Stimulated activated CD4-positive, alpha-beta T cell treated with anti-CD3 and anti-CD28 coated beads, Interleukin-2, amount 100 ng/mL, for 4 hours (primary cell): ENCODE measurements at places on chromosomes 1 and 21.

- no peak for DNase-seq
These were observed 4.7 kb upstream of the PFKL start for GRCh38 chr21:44295163-44295573.

DNA sequence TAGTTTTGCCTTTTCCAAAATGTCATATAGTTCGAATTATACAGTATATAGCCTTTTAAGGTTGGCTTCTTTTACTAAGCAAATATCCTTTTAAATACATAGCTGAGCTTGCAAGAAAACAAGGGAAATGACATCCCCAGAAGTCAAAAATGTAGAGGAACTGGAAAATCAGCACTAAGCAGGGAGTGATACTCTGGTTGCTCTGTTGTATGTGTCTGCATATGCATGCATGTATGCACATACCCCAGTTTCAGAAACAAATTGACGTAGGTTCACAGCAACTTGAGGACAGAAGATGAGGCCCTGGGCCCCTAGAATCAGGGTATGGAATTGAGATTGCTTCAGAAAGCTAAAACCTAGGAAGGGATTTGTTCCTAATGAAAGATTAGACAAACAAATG lies 75.1 kb upstream of the GNG4 start:
- DNase-seq = no peak

DNA sequence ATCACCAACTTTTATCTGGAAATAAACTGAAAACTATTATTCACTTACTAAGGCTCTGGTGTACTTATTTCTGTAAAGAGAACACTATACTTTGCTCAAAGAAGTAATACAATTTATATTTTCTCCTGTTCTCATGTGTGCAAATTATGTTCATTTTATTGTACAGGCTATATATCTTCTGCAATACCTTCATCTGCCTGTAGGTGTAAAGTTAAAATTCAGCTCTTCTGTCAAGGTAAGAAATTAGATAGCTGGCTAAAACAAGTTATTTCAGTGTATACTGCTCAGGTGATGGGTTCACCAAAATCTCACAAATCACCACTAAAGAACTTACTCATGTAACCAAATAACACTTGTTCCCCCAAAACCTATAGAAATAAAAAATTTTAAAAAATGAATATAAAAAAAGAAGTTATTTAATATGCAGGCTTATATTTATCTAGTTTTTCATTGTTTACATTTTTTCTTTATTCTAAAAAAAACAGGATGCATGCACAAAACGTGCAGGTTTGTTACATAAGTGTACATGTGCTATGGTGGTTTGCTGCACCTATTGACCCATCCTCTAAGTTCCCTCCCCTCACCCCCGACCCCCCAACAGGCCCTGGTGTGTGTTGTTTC lies 81.5 kb downstream of the PTGER3 start:
- no peak for DNase-seq

- DNase-seq = no peak
These were observed 31.1 kb upstream of the MACF1 start for GRCh38 chr1:39173119-39173994.

GRCh38 chr1:81832573-81832972 lies 31.8 kb downstream of the ADGRL2 start:
- DNase-seq = no peak

GRCh38 chr1:35714921-35715567 lies 3.6 kb downstream of the C1orf216 start:
- no peak for DNase-seq

- DNase-seq = no peak
These were observed 925 bp upstream of the ARHGEF10L start for GRCh38 chr1:17538428-17539117.
